ENCODE measurements at places on chromosomes 11 and 22.

GRCh38 chr11:64080390-64080789, 44.7 kb downstream of the FLRT1 start:
- no peak for DNase-seq

GRCh38 chr11:6693342-6694228, 10.4 kb upstream of the MRPL17 start:
- peak; percentile 7 for DNase-seq

GRCh38 chr11:133950421-133950820, 6.3 kb downstream of the IGSF9B start:
- no peak for DNase-seq

DNA sequence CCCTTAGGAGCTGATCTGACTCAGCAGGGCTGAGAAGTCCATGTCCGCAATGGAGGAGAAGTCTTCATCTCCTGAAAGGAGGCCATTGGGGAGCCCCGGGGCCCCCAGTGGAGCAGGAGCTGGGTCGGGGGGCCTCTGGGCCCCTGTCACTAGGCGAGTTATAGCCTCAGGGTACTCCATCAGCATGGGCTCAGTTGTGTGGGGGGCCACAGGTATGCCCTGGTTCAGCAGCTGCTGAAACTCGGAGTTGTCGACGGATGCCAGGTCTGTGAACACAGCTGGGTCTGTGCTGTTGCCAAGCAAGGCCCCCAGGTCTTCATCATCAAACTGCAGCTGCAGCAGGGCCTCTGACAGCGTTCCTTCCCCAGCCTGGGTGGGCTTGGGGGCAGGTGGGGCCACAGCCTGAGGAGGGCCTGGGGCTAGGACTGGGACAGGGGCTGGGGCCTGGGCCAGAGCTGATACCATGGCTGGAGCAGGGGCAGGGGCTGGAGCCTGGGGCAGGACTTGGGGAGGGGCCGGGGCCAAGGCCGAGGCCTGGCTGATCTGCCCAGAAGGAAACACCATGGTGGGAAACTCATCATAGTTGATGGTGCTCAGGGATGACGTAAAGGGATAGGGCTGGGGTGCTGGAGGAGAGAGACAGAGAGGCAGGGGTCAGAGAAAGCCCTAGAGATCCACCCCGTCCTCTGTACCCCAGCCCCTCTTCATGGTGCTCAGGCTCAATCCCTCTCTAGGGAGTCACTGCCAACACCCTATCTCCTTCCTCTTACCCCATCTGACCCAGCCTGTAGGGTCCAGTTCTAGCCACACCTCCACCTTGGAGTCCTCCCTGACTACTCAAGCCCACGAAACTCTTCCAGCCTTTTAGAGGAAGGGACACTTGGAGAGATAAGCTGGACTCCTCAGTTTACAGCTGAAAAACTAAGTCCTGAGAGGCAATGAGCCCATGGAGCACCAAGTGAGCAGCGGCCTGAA, 8.1 kb downstream of the RELA start:
- DNase-seq = no peak

DNA sequence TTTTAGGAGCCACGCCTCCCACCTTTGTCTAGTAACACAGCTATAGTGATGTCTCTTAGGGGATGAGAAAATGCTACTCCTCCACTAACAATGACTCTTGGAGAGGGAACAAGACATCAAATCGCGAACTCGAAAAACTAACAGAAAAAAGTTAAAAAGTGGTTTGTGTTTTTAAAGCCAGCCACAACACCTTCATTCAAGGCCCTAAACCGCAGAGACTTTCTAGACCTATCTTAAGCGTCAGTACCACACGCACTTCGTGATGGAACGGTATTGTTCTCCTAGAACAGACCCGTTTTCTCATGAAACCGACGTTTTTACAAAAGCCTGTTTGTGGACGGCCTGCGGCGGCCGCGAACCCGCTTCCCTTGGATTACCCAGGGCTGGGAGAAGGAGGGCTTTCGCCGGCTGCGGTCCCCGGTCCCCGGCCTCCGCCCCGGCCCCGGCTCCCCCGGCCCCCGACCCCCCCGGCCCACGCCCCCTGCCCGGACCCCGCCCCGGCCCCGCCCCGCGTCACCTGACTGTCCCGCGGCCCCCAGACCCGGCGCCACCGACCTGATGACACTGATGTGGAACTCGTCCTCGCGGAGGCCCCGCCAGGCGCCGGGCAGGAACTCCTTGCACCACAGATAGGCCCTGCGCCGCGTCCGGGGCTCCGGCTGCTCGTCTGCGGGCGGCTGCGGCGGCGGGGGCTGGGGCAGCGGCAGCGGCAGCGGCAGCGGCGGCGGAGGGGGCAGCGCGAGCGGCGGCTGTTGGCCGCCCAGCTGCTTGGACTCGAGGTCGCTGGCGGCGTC, 718 bp downstream of the CHKA start:
- DNase-seq = no peak

- DNase-seq = no peak
Observed at GRCh38 chr11:101061606-101062005, 68.0 kb downstream of the PGR start.

- no peak for DNase-seq
Observed at GRCh38 chr11:77770629-77771028, 49.9 kb downstream of the RSF1 start.

- DNase-seq = no peak
Observed at GRCh38 chr11:8932564-8933180, at the start of gene C11orf16. Gene C11orf16, minus strand, starts transcription at chr11:8932947. Its CDS starts 639 bp downstream, at chr11:8932308.

- no peak for DNase-seq
Observed at GRCh38 chr11:100740440-100740839, 53.4 kb downstream of the ARHGAP42 start.

DNA sequence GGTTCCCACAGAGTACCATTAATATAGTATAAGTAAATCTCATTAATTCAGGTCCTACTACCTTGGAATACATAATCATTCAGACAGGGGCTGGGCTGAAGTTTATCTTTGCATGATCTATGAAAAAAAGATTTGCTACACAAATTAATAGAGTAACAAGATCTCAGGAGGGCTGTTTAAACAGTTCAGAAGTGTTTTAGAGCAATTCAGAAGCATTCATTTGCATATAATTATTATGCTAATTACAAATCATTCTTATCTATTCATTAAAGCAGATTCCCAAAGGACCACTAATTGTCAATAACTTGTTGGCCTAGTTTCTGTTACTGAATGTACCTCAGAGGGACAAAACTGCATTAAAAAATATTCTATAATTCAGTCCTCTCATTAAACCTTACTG, 40.5 kb downstream of the PITPNB start:
- DNase-seq = no peak

GRCh38 chr22:45221201-45221600, 19.5 kb downstream of the KIAA0930 start:
- DNase-seq = no peak

GRCh38 chr22:37844904-37845329, 783 bp upstream of the ANKRD54 start:
- no peak for DNase-seq

DNA sequence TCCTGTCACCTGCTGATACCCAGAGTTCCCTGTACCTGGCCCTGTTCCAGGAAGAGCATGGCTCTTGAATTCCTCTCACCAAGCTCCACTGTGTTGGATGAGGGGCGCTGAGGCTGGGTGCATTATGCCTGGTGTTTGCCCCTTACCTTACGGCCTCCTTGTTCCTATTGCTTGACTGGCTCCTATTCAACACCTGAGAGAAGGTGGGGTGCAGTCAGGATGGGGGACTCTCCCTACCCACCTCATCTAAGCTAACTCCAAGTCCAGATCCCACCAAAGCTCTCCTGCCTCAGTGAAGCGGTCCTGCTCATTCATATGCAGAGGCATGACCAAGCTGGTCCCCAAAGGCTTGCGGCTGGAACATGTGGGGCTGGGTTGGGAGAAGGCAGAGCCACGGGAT, 35.8 kb upstream of the RIC3 start:
- DNase-seq = no peak

- DNase-seq = no peak
Observed at GRCh38 chr22:39179841-39180335, 27.4 kb upstream of the CBX7 start.

- DNase-seq = no peak
Observed at GRCh38 chr11:8768625-8769333, 86.2 kb downstream of the RPL27A start.

GRCh38 chr11:45414088-45414487, 127.9 kb upstream of the SYT13 start:
- no peak for DNase-seq
